ENCODE measurements at places on chromosomes 3 and 15.

DNA sequence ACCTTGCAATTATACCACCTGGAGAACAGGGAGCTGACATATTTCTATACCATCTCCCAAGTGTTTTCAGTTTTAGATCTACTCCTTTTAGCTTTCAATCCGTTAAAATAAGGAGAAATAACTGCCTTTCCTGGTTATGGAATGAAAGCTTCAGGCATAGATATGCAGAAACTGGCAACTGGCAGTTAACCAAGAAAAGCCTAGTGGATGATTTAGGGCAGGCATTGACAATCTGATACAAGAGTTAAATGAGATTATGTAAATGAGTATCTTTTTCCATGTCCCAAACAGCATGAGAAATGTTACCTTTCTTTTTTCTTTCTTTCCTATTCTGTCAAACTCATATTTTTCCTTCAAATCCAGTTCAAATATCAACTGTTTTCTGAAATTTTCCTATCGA, 689.1 kb upstream of the DPPA4 start:
- DNase-seq, result no peak

GRCh38 chr15:93028632-93029213, 60.3 kb downstream of the RGMA start:
- DNase-seq, result no peak

- no peak for DNase-seq
Measured at GRCh38 chr3:52430416-52430810, 14.5 kb downstream of the SEMA3G start.

DNA sequence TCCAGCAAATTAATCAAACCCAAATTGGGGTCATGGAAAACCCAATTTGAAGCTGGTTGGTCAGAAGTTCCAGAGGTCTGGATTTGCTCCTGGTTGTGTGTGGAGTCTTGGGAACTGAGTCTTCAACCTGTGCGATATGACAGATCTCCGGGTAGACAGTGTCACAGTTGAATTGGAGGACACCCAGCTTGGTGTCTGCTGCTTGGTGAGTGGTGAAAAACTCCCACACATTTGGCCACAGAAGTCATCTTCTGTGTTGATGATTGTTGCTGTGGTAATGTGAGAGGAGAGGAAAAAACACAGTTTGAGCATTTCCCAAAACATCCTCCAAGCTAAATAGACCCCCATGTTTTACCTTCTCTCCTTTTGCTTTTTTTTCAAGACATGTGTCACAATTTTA, 218.1 kb downstream of the TP63 start:
- DNase-seq, result no peak

- no peak for DNase-seq
Measured at GRCh38 chr3:162034368-162034767, 537.8 kb downstream of the OTOL1 start.

GRCh38 chr15:74937272-74937589, 642 bp downstream of the COX5A start:
- no peak for DNase-seq

- no peak for DNase-seq
Measured at GRCh38 chr3:120560304-120561250, 35.6 kb upstream of the NDUFB4 start.

Measured in T47D (cell line).